ENCODE measurements at places on chromosomes 6 and 20.
A peak's percentile ranks its signal among the peaks of the same experiment; 100 is the strongest.

GRCh38 chr6:169213814-169214520 lies 39.7 kb downstream of the THBS2 start:
- DNase-seq, result no peak

- DNase-seq, result no peak
Observed at GRCh38 chr20:35697696-35698297, 1.4 kb downstream of the NFS1 start.

GRCh38 chr6:119858901-119859300 lies 509.3 kb upstream of the MAN1A1 start:
- DNase-seq, result no peak

DNA sequence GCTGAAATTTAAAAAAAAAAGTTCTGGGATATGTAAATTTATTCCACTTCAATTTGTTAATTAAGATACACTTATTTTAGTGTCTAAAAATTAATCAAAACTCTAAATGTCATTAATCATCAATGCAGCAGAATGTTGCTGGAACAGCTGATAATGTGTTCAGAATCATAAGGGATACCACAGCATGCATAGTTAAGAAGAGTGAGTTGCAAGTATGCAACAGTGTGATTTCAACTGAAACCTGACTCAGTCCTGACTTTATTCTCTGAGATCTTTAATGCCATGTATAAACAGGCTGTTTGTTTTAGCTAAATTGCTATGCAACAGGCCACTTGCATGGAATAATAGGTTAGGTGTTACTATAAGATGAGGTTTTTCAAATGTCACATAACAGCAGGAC lies 1.4 kb downstream of the GRIK2 start:
- DNase-seq, result no peak

DNA sequence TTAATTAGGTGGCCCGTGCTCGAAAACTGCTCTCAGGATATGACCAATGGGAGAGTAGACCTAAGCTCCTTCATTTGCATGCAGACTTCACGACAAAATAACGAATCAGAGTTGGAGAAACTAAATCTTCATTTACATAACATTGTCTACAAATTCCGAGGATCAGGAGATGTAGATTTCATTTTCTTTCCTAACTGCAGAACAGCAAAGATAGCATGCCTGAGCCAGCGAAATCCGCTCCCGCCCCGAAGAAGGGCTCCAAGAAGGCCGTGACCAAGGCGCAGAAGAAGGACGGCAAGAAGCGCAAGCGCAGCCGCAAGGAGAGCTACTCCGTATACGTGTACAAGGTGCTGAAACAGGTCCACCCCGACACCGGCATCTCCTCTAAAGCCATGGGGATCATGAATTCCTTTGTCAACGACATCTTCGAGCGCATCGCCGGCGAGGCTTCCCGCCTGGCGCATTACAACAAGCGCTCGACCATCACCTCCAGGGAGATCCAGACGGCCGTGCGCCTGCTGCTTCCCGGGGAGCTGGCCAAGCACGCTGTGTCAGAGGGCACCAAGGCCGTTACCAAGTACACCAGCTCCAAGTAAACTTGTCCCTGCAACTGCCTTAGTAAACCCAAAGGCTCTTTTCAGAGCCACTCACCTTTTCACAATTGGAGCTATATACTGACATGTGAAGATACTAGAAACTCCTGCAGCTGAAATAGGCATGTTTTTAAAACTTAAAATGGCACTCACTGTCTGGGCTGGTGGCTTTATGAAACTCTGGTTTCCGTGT lies 96.5 kb downstream of the HFE start:
- DNase-seq, result peak; percentile 50

GRCh38 chr20:46559001-46559400 lies 8.5 kb upstream of the OCSTAMP start:
- DNase-seq, result no peak

- DNase-seq, result no peak
Observed at GRCh38 chr20:24836041-24836533, 113.0 kb upstream of the CST7 start.

GRCh38 chr6:89084954-89085353 lies 4.4 kb downstream of the PNRC1 start:
- DNase-seq, result no peak

- DNase-seq, result no peak
Observed at GRCh38 chr20:26163890-26164289, 467.2 kb upstream of the ZNF337 start.

DNA sequence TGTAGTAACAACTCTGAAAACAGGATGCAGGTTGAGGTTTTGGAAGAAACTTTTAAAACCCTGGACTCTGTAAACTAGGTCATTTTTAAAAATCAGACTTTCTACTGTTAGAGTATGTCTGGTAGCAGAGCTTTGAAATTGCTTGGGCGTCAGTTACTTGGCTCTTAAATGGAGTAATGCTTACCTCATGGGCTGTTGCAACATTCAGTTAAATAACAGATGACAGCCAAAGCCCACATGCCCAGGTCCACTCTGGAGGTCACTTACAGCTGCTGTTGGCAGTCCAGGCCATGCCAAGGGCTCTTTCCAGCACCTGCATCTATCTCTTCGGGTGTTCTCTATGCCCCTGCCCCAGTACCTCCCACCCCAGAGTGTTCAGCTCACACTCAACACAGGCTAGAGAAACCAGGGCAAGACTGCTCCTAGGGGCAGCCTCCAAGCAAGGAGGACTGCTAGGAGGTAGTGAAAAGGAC lies 96.4 kb downstream of the BANF2 start:
- DNase-seq, result no peak

DNA sequence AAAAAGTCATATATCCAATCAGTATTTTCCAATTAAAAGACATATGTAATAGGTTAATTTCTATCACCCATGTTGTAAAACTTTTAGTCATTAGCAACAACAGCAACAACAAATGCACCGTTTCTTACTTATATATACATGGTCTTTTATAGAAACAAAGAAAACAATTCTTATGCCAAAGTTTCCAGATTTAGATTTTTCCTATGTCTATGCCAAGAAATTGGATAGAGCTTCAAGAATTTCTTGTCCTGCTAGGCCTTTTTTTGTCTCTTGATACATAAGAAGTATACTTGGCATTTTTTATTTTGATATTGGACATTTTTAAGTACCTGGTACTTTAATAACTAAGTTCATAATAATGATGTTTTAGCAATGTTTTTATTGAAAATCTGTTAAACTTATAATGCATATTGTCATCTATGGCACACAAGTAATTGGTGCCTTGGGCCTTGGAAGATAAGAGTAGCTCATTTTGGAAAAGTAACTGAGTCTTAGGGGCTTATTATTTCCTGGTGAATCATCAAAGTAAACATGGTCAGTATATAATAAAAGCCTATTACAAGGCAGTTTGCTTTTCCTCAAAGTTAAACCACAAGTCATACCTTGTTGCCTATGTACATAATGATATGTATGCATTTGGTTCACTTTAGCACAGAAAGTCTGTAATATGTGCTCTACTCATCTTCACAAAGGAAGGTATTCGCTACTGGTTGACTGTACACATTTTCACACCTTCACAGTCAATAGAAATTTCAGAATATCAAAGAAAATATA lies 10.1 kb upstream of the FRK start:
- no peak for DNase-seq

DNA sequence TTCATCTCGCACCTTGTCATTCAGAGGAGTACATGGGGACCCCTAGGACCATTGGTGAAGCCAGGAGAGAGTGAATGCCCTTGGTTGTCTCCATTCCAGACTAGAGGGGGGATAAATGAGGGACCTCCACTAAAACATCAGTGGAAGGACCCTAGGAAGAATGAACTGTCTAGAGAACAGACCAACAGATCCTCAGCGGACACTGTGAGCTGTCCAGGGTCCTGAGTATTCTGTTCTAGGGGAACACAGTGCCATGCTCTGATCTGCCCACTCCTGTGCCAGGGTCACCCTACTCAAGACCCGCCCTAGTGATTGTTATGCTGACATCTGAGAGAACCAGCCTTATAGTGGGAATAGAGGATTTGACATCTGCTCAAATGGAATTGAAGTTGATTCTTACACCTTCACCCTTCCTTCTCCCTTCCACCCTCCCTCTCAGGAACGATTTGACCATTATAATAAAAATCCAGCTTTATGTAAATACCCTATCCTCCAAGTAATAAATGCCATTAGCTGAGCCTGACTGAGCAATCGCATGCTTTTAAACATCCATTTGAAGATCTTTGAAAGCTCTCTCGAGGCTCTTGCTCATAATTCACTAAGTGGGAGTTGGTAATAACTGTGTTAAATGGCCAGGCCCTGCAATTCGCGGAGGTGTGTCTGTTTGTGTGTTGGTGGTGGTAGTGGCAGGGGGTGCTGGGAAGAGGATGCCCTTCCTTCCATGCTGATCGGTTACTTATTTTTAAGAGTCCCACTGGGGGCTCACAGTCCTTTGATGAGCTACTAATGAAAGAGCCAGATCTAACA lies 43.6 kb upstream of the SLC32A1 start:
- no peak for DNase-seq

- DNase-seq, result no peak
Observed at GRCh38 chr6:22056398-22056797, 240.4 kb downstream of the PRL start.

GRCh38 chr20:8155229-8155628 lies 23.2 kb downstream of the PLCB1 start:
- no peak for DNase-seq

- DNase-seq, result no peak
Observed at GRCh38 chr20:25117990-25118389, 36.0 kb upstream of the VSX1 start.

DNA sequence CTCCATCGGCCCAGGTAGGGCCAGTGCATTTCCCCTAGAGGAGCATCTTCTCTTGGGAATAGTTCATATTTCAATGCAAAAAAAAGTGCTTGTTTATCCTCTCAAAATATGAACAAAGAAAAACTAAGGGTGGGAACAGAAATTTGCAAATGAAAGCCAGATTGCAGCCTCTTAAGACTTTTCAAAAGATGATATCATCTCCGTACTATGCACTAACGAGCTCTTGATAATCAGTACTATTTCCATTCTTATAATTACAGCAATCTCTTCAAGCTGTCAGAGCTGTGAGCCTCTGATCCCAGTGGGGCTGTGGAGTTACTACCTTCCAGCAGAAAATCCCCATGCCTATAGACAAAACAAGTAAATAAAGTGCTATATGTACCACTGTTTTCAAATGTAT lies 77.1 kb downstream of the SOD2 start:
- DNase-seq, result no peak

DNA sequence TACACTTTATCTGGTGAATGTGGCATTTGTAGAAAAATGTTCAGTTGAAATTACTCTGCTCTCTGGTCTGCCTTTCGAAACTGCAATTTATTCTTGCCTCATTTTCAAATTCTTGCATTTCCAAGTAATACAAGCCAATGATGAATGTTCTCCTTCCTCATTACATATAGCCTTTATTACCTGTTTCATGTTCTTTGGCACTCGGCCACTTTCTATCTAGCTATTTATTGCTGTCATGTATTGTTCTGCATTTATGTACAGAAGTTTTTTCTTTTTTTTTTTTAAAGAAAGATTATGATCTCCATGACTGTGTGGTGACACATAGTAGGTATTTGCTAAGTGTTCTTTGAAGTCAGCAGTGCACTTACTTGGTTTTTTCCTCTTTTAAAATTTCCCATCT lies 261.4 kb downstream of the ZFAND3 start:
- no peak for DNase-seq

DNA sequence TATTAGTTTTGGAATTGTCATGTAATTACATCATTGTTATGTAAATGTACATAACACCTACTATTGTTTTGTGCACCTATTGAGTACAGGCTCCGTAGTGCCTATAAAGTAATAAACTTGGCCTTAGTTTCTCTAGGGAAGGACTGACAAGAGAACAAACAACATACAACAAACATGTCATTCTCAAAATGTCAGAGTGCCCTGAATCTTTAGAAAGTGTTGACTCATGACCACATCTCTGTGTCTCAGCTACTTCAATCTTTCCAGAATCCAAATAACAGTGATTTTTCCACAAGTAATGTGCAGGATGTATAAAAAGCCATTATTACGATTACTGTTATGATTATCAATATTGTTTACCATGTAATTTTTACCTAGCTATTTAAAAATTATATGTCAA lies 17.2 kb downstream of the LAMP5 start:
- no peak for DNase-seq

DNA sequence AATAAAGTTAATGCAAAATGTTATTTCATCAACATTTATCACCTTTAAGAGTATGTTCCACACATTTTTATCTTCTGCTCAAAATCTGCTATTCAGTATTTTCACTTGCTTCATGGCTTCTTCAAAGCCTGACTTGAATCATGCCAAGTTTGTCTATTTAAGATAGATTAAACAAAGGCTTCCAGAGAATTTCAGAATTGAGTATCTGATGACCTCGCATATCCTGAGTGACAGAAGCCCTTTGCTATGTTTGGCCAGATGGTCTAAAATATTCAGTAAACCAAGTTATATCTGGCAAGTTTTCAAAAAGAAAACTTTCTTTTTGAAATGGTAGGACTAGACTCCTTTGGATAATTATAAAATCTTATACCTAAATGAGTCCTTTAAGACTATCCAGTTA lies 348.9 kb upstream of the KCNQ5 start:
- DNase-seq, result no peak

- no peak for DNase-seq
Observed at GRCh38 chr20:1371830-1372539, 20.9 kb downstream of the FKBP1A start.

GRCh38 chr20:60281295-60281694 lies 323.1 kb downstream of the CDH26 start:
- no peak for DNase-seq

GRCh38 chr6:29839917-29840316 lies 12.3 kb downstream of the HLA-G start:
- DNase-seq, result no peak

DNA sequence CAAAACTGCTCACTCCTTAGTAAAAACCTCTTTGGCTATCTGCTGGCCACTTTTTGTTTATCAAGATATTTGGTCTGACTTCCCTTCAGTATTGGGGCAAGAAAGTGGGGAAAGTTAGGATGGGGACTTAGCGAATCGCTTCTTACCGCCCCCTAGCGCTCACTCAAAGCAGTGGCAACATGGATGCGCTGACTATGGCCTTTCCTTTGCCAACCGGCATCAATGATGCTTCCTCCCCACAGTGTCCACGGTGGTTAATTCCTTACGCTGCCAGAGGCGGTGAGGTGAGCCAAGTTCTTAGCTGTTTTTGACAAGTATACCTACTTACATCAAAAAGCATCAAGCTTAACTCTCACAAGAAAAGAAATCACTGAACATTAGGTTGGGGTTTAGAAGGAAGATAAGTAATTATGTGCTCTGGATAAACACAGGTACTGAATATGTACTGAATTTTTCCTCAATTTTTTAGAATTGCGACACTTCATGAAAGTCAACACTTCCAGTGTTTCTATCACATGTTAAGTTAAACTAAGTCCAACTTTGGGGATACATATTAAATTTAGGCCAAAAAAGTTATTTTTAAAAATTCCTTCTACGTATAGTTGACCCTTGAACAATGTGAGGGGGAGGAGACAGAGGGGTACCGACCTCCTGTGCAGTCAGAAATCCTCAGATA lies 86.7 kb downstream of the GMDS start:
- DNase-seq, result no peak

- DNase-seq, result no peak
Observed at GRCh38 chr6:30042476-30042875, 18.6 kb upstream of the POLR1H start.

GRCh38 chr20:61953037-61954021 lies 112.4 kb downstream of the TAF4 start:
- no peak for DNase-seq

Data from T-helper 1 cell (primary cell).